NCI-H748 treated with DMSO at 0.1 percent for 48 hours (cell line): ENCODE measurements at places on chromosomes 3 and 15.
A peak's percentile ranks its signal among the peaks of the same experiment; 100 is the strongest.

- no peak for DNase-seq
These were observed 5.6 kb upstream of the MFGE8 start for GRCh38 chr15:88918738-88919137.

DNA sequence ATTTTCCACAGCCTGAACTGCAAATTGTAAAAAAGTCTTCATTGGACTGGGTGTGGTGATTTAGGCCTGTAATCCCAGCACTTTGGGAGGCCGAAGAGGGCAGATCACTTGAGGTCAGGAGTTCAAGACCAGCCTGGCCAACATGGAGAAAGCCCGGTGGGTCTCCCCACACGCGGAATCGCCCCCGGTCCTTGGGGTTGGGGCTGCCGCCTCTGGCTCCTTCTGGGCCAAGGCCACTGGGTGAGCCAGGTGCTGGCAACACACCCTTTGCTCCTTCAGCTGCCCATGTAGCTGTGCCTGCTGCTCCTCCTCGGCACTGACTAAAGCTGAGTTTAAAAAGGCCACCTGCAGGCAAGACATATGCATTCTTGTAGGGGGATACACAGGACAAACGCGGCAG lies 9.4 kb upstream of the VPS33B start:
- no peak for DNase-seq

DNA sequence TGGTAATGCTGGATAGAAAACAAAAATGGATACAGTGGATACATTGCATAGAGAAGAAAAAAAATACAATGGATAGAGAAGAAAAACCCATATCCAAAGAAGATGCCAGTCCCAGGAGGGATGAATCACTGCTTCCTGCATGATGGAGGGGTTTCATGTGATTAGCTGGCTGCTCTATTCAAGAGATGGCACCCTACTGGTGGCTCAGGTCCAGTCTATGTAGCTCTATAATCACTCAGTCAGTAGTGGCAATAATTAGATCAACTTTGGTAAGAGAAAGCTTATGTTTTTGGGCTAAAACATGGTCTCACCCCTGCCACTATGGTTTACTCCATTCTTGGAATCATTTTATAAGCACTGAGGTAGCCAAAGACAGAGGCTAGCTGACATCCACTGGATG lies 33.7 kb upstream of the NOX5 start:
- no peak for DNase-seq

- no peak for DNase-seq
These were observed 46.2 kb downstream of the C3orf38 start for GRCh38 chr3:88195951-88196434.

GRCh38 chr15:80998251-80998650 lies 2.5 kb upstream of the TLNRD1 start:
- DNase-seq, result no peak

DNA sequence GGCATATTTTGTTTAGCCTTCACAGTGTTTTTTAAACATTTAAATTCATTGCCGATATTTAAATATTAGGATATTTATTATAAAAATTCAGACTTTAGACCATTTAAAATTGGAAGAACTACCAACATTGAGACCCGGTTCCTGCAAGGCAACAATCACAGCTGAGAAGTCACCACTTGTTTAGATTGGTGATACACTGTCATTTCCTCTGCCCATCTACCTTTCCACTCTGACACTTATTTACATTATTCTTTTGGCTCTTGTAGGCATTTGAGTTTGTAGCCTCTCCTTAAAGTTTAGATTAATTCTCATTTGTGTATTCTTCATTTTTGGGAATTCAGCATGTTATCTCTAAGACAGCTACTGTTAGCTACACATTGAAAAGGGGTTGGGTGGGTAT lies 10.3 kb upstream of the IL20RB start:
- no peak for DNase-seq

DNA sequence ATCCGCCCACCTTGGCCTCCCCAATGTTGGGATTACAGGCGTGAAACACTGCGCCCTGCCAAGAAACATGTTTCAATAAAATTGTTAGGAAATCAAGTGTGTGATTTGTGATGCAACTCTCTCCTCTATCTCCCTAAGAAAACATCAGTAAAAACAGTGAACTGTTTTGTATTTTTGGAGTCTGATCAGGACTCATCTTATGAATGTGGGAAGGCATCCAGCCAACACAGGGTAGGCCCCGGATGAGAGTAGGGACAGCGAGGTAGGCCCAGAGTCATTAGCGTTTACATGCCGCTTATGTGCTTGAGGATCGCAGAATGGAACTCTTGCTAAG lies 884 bp upstream of the GLYCTK start:
- no peak for DNase-seq

GRCh38 chr15:77496715-77497109 lies 76.0 kb downstream of the HMG20A start:
- peak; percentile 35 for DNase-seq

GRCh38 chr3:106842151-106842550 lies 535.1 kb upstream of the CCDC54 start:
- DNase-seq, result no peak

GRCh38 chr15:82228750-82229149 lies 33.8 kb downstream of the EFL1 start:
- no peak for DNase-seq

GRCh38 chr3:187978433-187979011 lies 175.4 kb upstream of the LPP start:
- no peak for DNase-seq

DNA sequence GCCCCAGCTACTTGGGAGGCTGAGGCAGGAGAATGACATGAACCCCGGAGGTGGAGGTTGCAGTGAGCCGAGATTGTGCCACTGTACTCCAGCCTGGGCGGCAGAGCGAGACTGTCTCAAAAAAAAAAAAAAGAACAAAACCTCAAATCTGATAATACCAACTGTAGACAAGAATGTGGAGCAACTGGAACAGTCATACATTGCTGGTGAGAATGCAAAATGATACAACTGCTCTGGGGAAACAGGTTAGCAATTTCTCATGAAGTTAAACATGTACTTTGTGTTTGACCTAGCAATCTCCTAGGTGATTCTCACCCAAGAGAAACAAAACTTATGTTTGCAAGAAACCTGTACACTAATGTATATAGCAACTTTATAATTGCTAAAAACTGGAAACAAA lies 4.4 kb upstream of the VHL start:
- DNase-seq, result no peak

- DNase-seq, result no peak
These were observed 575 bp downstream of the LEO1 start for GRCh38 chr15:51971032-51971374.

DNA sequence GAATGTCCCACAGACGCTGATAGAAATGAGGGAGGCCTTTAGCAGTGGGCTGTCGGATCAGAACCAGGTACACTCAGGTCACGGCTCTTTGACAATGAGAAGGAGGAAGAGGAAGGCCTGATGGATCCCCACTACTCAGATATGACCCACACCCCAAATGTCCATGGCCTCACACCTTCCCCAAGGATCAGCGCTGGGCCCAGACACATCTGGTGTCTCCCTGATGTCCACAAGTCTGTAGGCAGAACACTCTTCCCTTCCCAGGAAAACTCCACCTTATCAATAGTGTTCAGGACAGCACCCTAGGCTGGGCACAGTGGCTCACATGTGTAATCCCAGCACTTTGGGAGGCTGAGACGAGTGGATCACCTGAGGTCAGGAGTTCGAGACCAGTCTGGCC lies 33.3 kb upstream of the SFMBT1 start:
- DNase-seq, result no peak
